Activated CD8-positive, alpha-beta memory T cell treated with anti-CD3 and anti-CD28 coated beads for 1 hour (primary cell): ENCODE measurements at places on chromosomes 5 and 9.

GRCh38 chr9:32398207-32398606, 13.8 kb downstream of the ACO1 start:
- no peak for DNase-seq

GRCh38 chr5:180611140-180611850, 20.0 kb upstream of the SCGB3A1 start:
- no peak for DNase-seq

- peak; percentile 47 for DNase-seq
Observed at GRCh38 chr9:97386733-97387503, 25.0 kb upstream of the TDRD7 start.

DNA sequence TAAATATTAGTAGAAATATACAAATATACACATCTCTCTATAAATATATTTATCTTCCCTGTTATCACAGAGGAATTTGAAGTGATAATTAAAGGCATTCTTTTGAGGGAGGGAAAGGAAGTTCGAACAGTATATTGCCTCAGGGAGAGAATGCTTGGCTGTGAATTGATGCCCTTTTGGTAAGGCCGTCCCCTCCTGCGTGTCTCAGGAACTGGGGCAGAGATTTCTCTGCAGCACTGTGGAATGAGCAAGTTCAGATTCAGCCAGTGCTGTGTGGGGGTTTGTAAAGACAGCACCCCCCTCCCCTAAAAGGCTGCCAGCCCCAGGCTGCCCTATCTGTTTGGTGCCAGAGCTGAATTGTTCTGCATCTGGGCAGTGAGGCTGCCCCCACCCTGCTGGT, 42.0 kb downstream of the UBE2QL1 start:
- DNase-seq = no peak

- DNase-seq = no peak
Observed at GRCh38 chr9:106072421-106072820, 378.1 kb downstream of the TMEM38B start.

- DNase-seq = no peak
Observed at GRCh38 chr9:87675906-87676515, 49.9 kb upstream of the CTSL start.
